ENCODE measurements at places on chromosomes 7 and 10.

DNA sequence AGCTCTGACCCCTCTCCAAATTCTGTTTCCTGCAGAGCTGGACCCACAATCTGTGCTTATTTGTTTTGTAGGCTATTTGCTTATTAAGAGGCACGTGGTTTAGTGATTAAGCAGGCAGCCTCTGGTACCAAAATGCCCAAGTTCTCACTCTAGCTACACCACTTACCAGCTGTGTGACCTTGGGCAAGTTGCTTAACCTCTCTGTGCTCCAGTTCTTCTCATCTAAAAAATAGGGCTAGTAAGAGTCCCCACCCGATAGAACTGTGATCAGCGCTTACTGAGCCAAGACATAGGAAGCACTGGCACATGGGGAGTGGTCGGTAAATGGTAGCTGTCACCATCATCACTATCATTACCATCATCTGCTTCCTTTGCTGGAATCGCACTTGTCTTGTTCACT is 20.8 kb downstream of the C10orf105 start:
- DNase-seq: no peak

DNA sequence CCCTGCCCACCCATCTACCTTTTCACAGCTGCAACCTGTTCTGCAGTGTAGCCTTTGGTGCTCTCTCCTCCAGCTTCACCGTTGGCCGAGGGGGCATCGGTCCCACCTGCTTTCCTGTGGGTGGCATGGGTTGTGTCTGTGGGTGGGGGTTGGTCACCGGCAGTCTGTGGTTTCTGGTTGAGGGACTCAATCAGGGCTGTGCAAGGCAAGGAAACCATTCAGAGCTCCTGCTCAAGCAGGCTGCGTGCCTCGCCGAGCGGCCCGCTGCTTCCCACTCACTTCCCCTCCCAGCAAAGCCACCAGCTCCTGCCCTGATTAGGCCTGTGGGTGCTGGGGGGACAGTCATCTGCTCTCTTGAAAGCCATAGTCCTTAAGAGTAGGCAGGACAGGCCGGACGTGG is 9.8 kb downstream of the DNAJB12 start:
- no peak for DNase-seq

DNA sequence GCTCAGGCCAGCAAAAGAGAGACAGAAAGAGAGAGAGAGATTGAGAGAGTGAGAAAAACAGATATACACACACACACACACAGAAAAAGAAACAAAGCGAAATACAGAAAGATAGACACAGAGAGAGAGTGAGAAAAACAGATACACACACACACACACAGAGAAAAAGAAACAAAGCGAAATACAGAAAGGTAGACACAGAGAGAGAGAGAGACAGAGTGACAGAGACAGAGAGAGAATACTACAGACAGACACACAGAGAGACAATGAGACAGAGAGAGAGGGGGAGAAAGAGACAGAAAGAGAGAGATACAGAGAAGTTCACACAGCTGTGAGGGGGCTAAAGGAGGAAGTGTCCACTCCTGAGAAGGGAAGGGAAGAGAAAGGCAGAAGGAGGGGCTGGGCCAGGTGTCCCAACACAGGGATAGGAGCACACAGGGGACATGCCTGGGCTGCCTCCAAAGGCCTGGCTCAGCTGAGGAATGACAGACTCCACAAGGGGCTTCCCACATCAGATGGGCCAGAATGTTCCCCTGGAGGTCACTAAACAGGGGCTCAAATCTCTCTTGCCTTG is 4.3 kb downstream of the GCK start:
- no peak for DNase-seq

DNA sequence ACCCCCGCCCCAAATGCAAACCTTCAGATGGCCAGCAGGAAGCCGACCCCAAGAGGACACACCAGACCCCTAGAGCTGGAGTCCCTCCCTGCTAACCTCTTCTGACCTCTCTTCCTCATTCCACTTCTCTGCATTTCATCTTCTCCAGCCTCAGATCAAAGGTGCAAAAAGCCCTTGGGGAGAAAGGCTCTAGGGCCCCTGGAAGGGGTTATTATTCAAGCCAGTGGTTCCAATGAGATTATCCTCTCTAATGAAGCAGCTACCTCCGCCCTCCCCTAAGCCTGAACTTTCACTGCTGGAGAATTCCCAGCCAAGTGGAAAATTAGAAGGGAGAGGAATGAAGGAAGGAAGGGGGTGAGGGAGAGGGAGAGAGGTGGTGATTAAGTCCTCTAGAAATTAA is 343.9 kb downstream of the PLXNA4 start:
- no peak for DNase-seq

DNA sequence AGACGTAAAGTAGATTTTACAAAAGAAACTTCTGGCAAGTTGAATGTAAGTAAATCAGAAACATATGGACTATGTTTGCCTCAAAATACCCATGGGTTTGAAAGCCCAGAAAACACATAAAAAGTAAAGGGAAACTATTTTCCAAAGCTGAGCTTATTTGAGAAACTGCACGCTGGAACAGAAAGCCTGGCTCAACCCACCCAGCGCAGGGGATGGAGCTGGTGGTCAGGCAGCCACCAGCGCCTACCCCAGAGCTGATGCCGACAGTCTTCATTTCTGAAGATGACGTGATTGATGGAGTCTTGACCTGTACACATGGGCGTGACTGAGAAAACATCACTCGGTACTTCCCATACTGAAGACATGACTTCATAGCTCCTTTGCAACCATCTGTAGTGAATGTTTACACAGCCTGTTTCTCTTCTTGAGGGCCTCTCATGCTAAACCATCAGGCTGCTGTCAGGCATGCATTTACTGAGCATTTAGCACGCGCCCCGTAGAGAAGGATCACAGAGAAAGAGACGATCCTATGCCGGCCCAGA is 232.6 kb upstream of the AUTS2 start:
- DNase-seq: no peak

GRCh38 chr7:27108390-27109127 is 6.1 kb upstream of the HOXA2 start:
- DNase-seq: no peak

DNA sequence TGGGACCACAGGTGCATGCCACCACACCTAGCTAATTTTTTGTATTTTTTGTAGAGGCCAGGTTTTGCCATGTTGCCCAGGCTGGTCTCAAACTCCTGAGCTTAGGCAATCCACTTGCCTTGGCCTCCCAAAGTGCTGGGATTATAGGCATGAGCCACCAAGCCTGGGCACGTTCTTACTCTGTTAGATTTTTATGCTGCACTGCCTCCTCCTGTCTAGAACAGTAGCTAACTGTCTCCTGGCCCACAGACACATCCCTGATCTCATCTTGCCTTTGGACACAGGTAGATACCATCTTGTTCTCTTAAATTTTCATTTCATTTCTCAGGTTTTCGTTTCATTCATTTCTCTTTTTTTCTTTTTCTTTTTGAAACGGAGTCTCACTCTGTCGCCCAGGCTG is 41.1 kb downstream of the BLVRA start:
- no peak for DNase-seq

- peak; percentile 58 for DNase-seq
Observed at GRCh38 chr7:50779427-50779826, 3.3 kb downstream of the GRB10 start.

DNA sequence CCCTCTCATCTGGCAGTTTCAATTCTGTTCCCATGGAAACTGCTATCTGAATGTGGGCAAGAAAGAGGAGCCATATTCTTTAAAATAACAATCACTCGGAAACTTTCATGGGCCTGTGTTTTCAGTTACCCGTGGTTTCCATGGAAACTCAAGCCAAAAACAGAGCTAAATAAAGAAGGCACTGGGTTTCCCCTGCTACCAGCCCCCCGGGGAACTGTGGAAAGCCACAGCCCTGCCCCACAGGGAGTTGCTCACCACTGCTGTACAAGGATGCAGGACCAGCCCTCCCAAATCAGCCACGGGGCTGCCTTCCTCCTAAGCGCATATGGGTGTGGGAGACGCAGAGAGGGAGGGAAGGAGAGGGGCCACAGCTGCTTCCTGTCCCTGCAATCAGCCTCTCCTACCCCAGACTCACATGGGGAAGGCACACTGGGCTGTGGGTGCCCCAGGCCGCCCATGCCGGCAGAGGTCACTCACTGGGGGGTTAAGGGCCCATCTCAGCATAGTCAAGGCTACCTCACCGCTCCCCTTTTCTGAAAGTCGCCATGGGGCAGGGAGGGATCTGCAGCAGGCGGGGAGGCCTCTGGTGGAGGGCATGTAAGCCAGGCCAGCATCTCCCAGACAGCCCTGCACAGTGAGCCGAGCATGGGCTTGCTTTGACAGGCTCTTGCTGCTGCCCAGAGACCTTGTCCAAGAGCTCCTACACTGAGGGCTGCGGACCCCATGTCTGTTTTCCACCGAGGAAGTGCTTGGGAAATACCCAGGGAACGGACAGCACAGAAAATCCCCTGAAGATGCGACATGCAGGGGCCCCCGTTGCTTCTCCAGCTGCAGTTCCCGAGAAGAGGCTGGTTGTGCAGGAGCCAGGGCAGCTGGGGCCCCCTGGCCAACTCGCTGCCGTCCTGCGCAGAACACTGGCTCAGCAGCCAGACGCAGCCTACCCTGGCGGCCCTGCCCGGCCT is 157.3 kb upstream of the PPP2R2D start:
- no peak for DNase-seq

DNA sequence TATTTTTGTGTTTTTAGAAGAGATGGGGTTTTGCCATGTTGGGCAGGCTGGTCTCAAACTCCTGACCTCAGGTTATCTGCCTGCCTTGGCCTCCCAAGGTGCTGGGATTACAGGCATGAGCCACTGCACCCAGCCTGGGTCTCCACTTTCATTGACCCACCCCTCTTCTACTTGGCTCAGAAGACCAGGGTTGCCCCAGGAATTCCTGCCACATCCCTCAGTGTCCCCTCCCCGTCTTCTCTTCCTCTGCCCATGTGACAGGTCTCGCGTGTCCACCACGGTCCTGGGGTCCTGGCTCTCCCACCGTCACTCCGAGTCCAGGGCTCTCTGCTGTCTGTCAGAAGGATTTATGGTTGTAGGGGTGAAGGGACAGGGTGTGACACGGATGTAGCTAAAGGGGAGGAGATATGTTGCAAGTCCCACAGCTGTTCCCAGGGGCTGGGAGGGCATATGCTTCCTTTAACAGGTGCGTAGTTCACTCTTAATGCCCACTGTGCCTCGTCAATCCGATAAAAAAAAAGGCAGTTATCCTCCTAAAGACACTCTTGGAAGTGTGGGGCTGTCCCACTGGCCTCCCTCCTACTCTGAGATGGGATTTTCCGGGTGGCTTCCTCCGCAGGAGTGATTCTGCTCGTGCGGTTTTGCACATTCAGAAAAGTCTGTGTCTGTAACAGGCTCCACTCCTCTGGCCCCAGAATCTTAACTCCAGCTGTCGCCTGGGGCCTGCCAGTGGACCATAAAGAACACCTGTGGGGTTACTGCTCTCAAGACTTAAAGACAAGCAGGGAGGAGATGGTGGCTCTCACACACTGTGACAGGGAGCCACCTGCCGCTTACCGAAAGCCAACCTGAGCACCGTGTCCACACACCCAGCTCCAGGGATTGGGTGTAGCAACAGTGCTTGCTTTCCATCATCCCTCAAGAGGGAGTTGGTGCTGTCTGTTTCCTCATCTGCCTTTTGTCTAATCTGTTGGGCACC is 36.7 kb upstream of the SHH start:
- DNase-seq: no peak

Data from NCI-H2029 (cell line).